CD8-positive, alpha-beta T cell (primary cell): ENCODE measurements at places on chromosomes 1 and 21.

DNA sequence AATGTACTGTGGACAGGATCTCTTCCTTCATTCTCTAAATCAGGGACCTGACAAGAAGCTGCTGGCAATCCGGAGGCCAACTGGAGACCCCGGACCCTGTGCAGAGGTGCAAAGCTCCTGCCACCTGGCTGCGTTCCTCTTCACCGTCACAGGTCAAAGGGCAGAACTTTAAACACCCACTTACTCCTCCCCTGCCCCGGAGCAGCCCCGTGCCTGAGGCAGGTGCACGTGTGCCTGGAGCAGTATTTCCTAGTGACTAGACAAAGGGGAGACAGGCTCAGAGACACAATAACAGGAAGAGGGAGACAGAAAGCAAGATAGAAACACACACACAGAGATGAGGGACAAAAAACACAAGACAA lies 6.6 kb upstream of the PIGC start:
- DNase-seq: no peak

- DNase-seq: no peak
Measured at GRCh38 chr1:91092503-91092902, 70.7 kb upstream of the ZNF644 start.

DNA sequence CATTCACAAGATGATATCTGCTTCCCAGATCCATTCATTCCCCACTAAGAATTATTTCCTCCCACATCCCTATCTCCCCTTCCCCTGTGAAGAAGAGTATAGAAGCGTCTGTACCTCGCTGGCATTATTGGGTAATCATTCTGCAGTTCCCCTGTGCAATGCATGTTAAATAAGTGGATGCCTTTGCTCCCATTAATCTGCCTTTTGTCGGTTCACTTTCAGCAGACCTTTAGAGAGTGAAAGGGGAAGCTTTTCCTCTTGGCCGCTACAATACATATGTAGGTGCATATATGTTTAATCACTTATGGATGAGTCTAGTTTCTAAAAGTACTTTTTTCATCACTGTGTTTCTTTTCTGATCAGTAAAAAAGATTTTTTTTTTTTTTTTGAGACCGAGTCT lies 7.0 kb downstream of the CLCN6 start:
- no peak for DNase-seq

DNA sequence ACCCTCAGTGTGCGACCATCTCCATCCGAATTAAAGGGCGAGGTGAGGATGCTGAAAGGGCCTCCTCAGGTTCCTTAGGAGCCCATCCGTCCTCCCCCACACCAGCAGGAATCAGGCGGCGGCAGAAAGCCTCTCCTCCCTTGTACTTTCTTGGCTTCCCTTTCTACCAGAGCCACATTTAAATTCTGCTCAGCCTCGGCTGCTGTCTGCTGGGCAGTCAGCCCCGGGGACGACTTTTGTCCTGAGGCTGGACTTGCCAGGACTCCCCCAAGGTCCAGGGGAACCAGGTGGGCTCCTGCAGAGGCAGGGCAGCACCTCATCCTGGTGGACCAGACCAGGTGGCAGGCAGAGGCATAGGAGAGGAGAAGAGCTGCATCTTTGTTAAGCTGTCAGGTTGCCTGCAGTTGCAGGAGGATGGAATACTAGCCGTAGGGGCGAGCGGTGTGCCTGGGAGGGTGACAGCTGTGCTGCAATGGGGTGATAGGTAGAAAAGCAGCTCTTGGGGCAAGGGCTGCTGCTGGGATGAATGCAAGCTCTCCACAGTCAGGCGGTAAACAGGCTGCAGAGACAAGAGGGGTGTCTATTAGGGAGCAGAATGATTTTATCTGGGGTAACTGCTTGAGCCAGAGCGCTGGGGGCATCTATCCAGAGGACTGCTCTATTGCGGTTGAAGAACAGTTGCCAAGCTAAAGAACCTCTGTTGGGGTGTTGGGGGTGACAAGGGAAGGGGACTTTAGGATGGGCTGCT lies 46.2 kb upstream of the WASF2 start:
- no peak for DNase-seq

DNA sequence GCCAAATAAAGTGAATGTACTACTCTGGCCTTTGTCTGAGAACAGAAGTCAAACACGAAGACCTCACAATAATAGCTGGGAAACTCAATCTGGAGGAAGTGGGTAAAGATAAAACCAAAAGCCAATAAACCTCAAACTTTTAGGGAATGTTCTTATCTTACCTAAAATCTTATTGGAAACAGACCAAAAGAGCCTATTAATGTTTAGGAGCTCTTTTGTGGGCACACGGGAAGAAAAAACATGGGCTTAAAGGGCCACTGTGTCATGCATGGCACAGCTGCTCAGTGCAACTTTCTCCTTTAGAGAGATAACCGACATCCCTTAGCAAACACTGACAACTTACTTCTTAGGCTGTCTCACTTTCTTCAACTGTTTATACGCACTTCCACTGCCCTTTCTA lies 16.1 kb downstream of the EIF2B3 start:
- no peak for DNase-seq
